Brain (organoid and tissue), 16 donors: ENCODE measurements at places on chromosomes 12 and 14. TPM values are rescaled to one million over a fixed set of nuclear protein-coding genes. Genes with fewer than 3 reads are reported as not detected.
A peak's percentile ranks its signal among the peaks of the same experiment; 100 is the strongest.

HOXC6 gene
- polyA plus RNA-seq = not detected

DHRS2 gene
- polyA plus RNA-seq = 0.25 TPM

WSCD2 gene
- 3.4 TPM for polyA plus RNA-seq

TRAFD1 gene
- 48.9 TPM for polyA plus RNA-seq

TSPAN19 gene
- polyA plus RNA-seq = not detected

GRCh38 chr14:22962061-22962676 is 5.3 kb upstream of the HAUS4 start:
- no peak for DNase-seq

GRCh38 chr14:65850429-65851135 is 438.1 kb downstream of the FUT8 start:
- DNase-seq = peak; percentile 53

DNA sequence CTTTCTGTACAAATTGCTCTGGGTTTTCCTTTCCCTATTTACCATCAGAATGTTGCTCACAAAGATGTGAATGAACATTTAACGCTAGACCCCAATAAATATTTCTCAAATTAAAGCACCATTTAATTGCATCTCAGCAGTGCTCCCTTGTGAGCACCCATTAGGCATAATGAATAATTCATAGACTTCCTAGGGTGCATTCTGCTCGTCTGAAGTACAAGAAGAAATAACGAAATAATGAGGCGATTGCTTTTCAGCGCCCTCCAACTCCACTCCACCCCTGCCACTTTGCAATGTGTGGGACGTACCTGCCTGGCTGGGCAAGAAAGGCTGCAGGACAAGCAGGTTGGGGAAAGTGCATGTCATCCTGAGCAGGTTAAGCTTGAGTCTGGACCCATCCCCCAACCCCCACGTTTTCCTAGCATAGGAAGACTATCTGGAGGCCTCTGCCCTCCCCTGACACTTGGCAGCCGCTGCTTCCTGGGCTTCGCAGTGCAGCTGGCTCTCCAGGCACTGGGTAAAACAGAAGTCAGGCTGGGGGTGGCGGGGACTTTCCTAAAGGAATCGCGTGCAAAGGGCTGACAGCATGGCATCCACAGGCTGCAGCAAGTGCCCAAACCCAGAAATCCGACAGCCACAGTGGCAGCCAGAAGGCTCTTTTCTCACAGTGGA is 253.7 kb downstream of the DUSP6 start:
- DNase-seq = peak; percentile 76

DNA sequence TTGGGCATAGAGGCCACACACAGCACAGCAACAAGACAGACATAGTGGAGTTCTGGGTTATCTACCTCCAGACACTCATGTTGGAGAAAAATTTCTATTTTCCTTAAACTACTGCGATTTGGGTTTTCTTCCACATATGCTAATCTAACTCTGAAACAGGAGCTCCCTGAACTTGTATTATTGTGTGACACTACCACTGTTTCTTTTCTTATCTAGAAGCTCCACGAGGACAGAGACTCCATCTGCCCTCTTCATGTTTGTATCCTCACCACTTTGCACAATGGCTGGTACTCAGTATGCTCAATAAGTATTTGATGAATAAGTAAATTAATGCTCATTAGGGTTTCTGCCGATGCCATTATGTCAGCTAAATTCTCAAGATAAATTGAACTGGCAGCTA is 218.6 kb downstream of the PAX9 start:
- DNase-seq = no peak

DNA sequence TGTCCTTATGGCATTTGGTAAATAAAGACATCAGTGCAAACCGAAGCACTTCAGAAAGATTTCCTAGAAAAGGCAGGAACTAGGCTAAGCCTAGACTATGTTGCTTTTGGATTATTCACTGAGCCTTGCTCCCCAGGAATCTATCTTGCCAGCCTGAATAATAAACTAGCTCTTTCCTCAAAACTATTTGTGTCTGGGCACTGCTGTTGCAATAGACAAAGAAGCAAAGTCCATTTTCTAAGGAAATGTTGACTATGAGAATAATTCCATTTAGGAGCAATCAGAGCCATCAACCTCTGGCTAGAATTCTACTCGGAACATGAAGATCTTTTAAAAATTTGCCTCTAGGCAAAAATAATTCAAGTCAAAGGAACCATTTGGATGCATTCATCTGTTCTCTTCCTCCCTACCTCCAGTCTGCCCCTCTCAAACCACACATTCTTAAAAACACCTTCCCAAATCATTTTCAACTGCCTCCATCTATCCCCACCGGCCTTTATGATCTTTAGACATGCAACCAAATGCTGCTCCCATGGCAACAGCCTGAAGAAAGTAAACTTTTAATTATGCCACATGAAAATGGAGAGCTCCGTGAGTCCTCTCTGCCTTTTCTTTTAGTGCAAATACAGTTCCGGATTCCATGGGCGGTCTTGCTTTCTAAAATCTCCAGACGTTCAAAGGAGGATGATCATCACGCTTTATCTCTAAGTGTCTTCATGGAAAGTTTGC is 61.5 kb upstream of the FZD10 start:
- DNase-seq = no peak

- DNase-seq = no peak
Measured at GRCh38 chr12:29744365-29744764, 39.4 kb downstream of the TMTC1 start.

DNA sequence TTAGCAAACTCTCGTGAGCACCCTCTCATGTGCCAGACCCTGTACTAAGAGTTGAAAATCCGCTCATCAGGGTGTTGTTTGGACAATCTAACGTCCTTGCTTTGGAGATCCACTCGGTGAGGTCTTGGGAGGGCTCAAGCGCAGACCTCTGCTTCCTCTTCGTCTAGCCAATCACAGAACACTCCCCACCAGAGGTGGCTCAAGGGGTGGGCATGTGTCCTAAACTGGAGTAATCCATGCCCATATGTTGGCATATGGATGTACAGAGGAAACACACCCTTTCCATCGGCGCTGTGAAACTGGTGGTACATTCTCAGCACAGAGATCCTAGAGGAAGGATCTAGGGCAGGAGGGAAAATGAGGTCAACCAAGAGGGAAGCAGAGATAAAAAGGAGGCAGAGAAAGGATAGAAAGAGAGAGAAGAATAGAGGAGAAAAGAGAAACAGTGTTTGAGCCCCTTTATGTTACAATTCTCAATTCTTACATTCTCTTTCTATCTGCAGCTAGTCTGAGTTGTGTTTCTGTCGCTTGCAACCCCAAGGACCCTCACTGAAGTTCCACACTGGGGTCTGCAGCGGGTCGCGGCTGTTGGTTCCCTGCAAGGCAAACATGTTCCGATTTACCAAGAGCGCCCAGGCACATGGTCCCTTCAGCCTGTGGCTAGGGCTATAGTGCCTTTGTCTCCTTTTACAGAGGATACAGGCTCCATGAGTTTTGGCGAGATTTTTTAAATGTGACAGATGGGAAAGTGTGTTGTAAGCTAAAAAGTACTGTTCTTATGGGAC is 40.5 kb downstream of the DLK1 start:
- DNase-seq = no peak

DNA sequence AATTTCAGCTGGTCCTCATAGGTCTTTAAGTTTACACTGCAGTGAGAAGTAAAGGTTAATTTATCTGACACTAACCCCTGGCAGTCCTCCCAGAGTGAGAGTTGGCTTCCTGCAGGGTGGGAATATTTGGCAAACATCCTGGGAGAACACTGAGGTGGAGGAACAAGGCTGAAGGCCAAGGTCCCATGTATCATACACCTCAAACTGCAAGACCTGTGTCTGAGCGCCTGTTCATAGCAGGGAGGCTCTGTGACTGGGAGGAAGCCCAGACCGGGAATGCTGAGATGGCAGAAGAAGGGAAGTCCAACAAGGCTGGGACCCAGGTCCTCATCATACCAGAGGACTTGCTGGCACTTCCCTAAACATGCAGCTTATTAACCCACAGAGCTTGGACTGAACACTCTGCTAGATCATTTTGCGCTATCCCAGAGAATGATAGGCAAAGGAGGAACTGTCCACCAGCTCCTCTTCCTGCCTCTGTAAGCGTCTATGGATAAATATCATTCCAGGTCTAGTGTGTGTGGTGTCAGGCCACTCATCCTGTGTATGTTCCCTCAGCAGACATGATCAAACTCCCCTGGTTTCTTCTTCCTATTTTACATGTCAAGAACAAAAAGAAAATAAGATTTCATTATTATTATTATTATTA is 199.6 kb upstream of the CNOT2 start:
- no peak for DNase-seq

DNA sequence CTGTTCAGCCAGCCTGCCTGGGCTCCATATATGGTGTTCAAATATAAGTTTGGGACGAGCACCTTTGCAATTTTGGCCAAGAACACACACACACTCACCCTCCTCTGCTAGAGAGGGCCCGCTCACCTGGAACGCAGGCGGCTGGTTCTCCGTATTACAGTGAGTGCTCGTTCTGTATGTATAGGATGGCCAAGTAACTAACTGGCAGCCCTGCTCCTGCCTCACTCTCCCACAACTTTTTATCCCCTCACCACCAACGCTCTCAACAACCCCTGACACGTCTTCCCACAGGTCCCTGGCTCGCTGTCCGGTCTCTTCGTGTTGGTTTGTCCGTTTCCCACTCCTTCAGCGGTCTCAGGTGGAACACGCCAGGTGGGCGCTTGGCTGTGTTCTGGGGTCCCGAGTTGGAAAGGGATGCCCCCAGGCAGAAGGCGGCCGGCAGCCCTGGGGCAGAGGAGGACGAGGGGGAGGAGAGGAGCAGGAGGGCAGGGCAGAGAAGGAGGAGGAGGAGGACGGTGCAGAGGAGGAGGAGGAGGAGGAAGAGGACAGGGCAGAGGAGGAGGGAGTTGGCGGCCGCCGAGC is 398 bp upstream of the MSRB3 start:
- DNase-seq = no peak

DNA sequence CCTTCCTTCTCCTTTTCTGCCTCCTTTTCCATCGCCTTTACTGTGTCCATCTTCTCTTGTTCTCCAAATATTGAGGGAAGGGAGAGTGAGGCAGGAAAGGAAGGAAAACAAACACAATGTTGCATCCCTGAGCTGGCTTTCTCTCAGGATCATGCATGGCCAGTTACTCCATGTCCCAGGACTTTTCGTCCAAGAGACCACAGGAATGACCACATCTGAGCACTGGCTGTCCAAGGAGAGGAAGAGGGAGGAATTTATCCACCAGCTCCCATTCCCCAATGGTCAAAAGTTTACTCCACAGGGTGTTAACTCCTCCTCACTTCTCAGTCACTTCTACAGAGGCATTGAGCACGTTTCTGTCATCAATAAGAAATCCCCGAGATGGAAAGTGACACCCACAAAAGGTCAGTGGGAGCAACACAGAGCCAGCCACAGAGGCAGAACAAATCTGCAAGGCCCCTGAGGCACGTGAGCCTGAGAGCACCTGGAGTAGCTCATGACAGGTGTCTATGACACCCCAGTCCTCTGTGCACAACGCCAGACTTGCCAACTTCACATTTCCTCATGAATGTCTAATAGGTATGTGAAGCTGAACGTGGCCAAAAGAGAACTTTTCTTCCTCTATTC is 177.3 kb upstream of the NUDT4 start:
- DNase-seq = no peak
